ENCODE measurements at places on chromosomes 5 and 9. TPM values are rescaled to one million over a fixed set of nuclear protein-coding genes. Genes with fewer than 3 reads are reported as not detected.

- DNase-seq = peak; percentile 14
Observed at GRCh38 chr9:33737811-33738606, 57.4 kb upstream of the PRSS3 start.

DNA sequence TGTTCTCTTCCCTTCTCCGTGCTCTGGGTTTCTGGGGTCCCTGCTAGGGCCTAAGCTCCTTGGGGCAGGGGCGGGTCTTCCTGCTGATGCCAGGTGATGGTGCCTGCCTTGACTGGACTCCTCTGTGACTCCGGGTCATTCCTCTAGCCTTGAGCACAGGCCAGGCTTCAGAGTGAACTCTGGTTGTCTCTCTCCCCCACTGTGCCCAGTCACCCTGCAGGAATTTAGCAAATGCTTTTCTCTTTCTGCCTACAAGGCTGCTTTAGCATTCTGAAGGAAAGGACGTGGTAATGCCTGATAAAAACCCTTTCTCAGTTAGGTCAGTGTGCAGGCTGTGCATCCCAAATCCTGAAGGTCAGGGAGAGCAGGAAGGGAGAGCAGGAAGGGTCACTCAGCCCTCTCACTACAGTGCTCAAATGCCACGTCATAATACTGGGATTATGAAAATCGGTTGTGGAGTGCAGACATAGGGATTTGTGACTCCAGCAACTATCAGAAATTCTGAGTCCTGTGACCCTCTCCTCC, 2.7 kb downstream of the CXCL14 start:
- DNase-seq = no peak

Gene COL5A1
- total RNA-seq = 92.6 TPM

DNA sequence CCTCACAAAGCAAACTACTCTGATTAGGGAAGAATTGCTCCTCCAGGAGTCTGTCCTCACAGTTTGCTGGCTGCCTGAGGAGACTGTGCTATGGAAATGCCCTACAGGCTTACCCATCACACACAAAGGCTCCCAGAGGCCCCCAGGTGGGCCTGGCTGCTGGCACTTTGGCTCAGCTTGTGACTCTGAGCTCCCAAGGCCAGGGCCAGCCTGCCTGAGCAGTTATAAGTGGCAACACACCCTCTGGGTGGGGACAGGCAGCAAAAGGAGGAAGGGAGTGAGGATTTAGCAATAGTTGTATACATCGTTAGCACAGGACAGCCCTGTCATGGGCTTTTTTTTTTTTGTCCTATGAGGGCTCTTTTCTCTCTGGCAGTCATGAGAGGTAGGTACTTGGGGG, 103.5 kb downstream of the DAPK1 start:
- no peak for DNase-seq

Gene PCDHA12
- 0.96 TPM for total RNA-seq

Gene RANBP6
- 21.0 TPM for total RNA-seq

GRCh38 chr5:27773166-27773565, 734.8 kb upstream of the CDH9 start:
- no peak for DNase-seq

- no peak for DNase-seq
Observed at GRCh38 chr5:139955053-139955605, 88.0 kb downstream of the NRG2 start.
